ENCODE measurements at places on chromosomes 7 and 10.

- DNase-seq: no peak
Measured at GRCh38 chr7:39617005-39617404, 6.4 kb upstream of the RALA start.

GRCh38 chr7:17697128-17697881 is 243.0 kb downstream of the SNX13 start:
- DNase-seq: no peak

GRCh38 chr7:108358553-108358952 is 97.7 kb downstream of the NRCAM start:
- DNase-seq: peak; percentile 12

GRCh38 chr7:79515358-79515757 is 61.9 kb upstream of the MAGI2 start:
- no peak for DNase-seq

DNA sequence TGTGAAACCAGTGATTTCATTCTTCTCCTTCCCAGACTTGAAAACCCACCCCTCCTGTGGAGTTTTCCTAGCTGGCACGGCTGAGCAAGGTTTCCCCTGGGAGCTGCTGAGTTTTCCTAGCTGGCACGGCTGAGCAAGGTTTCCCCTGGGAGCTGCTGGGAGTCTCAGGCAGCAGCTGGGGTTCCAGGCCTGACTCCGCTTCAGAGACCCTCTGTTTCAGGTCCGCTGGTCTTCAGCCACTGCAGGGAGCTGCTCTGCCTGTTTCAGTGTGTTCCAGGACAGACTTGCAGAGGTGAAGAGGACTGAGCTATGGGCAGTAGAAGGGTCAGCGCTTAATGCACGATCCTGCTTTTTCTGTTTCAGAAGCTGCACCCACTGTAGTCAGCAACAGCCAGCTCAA is 104.9 kb downstream of the XRCC2 start:
- DNase-seq: no peak

GRCh38 chr10:71004176-71005075 is 116.1 kb upstream of the PCBD1 start:
- DNase-seq: no peak

- DNase-seq: no peak
Measured at GRCh38 chr7:47580175-47580706, 1.7 kb downstream of the TNS3 start.

- no peak for DNase-seq
Measured at GRCh38 chr10:5566614-5567013, 41.9 kb downstream of the CALML3 start.

DNA sequence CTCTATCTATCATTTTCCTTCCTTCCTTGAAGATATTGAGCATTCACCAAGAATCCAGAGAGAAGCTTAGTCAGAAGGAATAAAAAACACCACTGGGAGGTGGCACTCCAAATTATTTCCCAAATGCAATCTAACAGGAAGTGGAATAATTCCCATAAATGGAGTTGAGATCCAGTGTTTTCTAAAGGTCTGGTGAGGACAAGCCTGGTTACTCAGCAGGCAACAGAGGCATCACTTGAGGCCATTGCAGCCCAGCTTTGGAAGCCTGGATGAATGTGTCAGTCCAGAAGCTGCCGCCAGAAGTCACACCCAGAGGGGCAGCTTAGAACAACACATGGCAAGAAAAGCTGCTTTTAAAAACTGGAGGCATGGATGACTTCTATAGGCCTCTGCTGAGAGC is 288.9 kb upstream of the KLF6 start:
- peak; percentile 31 for DNase-seq

GRCh38 chr7:149459201-149459539 is 1.7 kb downstream of the ZNF777 start:
- DNase-seq: no peak

- peak; percentile 81 for DNase-seq
Measured at GRCh38 chr10:119667562-119668328, 16.6 kb downstream of the BAG3 start.

- no peak for DNase-seq
Measured at GRCh38 chr7:113404245-113404644, 285.9 kb upstream of the SMIM30 start.

- DNase-seq: no peak
Measured at GRCh38 chr10:35415505-35415904, 79.2 kb downstream of the CCNY start.

GRCh38 chr7:118346748-118347147 is 122.2 kb downstream of the ANKRD7 start:
- DNase-seq: no peak

DNA sequence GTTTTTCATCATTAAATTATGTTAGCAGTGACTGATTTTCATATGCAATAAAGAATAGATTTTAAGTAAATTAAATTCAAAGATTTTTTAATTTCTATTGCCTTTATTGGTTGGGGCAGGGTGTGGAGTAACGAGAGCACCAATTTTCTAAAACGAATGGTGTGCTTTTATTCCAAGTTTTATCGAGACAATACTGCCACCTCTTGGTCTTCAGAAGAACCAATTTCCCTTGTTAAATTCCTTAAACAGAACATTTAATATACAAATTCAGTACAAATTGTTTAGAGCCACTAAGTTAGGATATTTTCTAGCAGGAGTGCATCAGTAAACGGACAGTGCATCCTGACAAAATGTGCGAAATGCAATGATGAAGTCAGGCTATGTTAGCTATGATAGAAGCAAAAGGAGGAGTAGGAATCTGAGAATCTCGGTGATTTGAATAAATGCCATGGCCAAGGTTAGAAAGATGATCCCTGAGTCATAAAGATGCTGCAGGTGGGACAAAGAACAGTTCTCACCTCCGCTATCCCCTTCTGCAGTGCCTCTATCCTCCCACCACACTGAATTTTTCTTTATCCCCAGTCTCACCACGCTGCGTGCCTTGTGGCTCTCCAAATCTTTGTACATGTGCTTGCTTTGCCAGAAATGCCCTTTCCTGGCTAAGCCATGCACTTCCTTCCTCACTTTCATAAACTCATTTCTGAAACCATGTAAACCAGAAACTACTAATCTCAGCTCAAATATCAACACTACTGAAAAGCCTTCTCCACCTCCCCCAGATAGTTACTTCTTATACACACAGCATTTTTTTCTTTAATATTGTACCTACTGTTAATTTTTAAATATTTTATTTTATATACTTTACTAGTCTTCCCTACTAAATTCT is 31.9 kb upstream of the AGBL3 start:
- no peak for DNase-seq

DNA sequence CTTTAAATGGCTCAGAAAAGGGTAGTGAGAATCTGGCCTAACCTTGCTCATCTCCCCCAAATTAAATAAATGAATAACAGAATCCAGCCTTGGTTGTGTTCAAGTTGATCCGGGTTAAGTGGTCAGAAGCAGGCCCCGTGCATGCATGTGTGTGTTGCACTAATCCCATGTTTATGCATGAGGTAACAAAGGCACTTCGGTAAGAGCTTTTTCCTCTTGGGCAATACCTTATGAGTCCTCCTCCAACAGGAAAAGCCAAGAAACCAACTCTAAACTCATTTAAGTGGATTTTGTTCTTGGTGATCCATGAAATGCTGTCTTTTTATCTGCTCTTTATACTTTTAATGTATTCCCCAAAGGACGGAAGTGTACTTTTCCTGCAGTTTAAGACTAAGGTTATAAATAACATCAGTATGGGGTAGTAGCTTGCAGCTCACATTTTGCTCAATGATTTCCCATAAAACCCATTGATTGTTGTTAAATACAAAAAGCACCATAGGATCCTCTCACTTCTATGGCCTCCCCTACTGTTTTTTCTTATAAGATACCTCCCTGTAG is 104.9 kb upstream of the YAE1 start:
- no peak for DNase-seq

DNA sequence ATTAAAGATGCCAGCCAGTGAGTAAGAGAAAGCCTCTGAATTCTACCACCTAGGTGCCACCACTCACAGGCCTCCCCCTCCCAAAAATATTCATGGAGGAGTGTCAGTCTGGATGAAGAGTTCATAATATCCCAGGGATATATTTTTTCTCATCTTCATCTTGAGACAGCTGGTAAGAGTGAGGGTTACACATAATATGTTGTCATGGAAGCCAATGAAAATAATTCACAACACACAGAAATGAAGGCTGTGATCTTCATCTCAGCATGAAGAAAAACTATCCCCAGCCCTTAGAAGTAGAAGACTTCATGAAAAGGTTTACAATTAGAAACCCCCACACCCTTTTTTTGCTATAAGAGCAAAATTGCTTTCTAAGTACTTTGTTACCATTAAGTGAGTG is 175.6 kb downstream of the DNAH11 start:
- no peak for DNase-seq

DNA sequence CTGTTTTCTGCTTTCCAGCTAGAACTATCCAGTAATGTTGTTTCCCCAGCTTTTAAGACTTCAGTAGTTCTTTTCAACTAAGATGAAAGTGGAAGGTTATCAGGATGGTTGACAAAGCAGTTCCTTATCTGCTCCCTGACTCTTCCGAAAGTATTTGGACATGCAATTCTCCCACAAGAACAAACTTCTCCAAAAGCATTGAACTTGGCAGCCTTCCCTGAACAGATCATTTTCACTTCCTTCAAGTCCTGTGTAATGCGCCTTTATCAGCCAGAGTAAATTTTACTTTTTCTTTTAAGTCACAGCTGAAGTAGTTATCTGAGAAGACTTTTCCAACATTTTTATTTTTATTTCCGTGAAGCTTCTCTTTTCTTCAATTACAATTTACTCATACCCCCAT is 39.7 kb downstream of the CDC14C start:
- DNase-seq: no peak

GRCh38 chr10:96501985-96502384 is 11.7 kb downstream of the TLL2 start:
- no peak for DNase-seq

DNA sequence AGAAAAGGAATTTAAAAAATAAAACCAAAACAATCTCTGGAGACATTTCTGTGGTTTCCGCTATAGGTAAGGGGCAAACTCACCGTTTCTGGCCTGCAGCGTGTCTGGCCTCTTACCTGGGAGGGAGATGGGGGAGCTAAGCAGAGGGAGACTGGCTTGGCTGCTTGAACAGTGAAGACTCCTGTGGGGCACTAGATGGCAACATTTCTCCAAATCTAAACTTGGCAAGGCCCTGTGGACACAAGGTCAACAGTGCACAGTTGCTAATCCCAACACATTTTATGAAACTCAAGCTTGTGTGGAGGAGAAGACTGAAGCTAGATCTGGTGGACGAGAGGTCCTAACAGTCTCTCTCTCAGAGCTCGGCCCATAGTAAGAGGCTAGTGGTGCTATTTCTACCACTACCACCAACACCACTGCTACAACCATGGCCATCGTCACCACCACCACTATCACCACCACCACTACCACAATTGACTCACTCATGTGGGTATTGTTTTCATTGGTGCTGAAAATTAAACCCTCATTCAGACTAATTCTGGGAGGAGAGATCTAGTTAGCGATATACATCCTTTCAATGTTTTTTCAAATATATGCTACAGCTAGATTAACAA is 28.4 kb upstream of the CDHR3 start:
- peak; percentile 19 for DNase-seq

DNA sequence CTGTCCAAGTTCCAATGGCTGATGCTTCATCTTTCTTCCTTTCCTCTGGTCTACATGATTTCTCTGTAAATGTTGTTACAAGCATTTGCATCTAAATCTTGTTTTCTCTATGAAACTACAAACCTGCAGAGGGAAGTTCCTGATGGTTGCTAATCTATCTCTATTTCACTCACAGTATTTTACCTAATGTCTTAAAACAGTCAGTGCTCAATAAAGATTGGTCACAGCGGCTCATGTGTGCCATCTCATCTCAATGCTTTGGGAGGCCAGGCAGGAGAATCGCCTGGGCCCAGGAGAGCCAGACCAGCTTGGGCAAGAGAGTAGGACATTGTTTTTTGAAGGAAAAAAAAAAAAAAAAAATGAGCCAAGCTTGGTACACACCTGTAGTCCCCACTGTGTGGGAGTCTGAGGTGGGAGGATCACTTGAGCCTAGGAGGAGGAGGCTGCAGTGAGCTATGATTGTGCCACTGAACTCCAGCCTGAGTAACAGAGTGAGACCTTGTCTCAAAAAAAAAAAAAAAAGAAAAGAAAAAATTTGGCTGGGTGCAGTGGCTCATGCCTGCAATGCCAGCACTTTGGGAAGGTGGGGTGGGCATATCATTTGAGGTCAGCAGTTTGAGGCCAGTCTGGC is 71.3 kb upstream of the ARMC3 start:
- DNase-seq: no peak

DNA sequence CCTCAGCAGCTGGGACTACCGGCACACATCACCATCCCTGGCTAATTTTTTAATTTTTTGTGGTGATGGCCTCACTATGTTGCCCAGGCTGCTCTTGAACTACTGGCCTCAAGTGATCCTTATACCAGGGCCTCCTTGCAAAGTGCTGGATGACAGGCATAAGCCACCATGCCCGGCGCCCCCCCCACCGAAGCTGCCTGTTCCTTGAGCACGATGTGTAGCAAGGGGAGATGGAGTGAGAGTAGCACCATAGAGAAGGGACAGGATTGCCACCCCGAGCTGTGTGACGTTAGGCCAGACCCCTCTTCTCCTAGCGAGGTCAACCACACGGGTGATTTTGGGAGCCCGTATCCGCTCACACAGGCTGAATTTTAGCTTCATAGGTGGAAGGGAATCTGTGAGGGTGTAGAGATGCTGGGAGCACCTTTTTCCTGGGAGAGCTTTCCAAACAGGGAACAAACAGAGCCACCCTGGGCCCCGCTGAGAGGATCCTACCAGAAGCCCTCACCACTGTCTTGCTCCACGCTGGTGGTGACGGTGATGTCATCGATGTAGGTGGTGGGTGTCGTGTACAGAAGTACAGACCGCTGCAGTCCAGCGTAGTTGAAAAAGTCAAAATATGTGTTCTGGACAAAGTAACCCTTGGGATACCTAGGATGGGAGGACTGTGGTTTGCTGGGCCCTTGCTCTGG is 3.0 kb downstream of the GUSB start:
- DNase-seq: no peak

DNA sequence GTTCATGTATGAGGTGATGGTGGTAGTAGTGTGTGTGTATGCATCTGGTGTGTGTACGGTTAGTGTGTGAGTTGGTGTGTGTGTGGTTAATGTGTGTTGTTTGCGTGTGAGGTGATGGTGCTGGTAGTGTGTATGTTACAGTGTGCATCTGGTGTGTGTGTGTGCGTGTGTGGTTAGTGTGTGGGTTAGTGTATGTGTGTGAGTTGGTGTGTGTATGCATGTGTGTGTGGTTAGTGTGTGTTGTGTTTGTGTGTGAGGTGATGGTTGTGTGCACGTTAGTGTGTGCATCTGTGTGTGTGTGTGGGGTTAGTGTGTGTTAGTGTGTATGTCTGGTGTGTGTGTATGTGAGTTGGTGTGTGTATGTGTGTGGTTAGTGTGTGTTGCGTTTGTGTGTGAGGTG is 153.0 kb downstream of the ACTR3B start:
- no peak for DNase-seq

GRCh38 chr10:17836942-17837341 is 27.8 kb downstream of the MRC1 start:
- peak; percentile 12 for DNase-seq

- DNase-seq: no peak
Measured at GRCh38 chr10:8481718-8482504, 427.4 kb downstream of the GATA3 start.
